Activated CD4-positive, alpha-beta T cell treated with anti-CD3 and anti-CD28 coated beads, Interleukin-2, amount 50 U/mL, for 16 hours (primary cell): ENCODE measurements at places on chromosomes 6 and 20.

- no peak for DNase-seq
Observed at GRCh38 chr6:170085475-170086401, 205.1 kb downstream of the DLL1 start.

DNA sequence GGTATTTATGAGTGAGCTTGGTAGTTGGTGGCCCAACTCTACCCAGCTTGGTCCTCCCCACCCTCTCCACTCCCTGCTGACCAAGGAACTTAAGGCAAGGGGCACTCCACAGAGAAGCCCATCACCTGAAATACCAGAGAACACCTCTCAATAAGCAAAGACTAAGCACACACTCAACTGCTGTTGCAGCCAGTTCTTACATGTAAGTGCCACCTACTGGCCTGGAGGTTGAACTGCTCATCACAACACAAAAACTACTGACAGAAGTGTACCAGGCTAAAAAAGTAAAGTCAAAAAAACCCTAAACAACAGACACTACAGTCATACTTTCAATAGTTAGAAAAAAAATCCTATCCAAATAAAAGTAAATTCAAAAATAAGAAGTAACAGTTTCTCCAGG lies 146.2 kb downstream of the FAM83B start:
- DNase-seq, result peak; percentile 2

GRCh38 chr6:88165844-88166492 lies at the start of gene CNR1:
Gene CNR1, minus strand, starts transcription at chr6:88166347. Its CDS starts 21,073 bp downstream, at chr6:88145274.
- DNase-seq, result no peak

- no peak for DNase-seq
Observed at GRCh38 chr6:38178584-38178886, 359.0 kb downstream of the ZFAND3 start.

DNA sequence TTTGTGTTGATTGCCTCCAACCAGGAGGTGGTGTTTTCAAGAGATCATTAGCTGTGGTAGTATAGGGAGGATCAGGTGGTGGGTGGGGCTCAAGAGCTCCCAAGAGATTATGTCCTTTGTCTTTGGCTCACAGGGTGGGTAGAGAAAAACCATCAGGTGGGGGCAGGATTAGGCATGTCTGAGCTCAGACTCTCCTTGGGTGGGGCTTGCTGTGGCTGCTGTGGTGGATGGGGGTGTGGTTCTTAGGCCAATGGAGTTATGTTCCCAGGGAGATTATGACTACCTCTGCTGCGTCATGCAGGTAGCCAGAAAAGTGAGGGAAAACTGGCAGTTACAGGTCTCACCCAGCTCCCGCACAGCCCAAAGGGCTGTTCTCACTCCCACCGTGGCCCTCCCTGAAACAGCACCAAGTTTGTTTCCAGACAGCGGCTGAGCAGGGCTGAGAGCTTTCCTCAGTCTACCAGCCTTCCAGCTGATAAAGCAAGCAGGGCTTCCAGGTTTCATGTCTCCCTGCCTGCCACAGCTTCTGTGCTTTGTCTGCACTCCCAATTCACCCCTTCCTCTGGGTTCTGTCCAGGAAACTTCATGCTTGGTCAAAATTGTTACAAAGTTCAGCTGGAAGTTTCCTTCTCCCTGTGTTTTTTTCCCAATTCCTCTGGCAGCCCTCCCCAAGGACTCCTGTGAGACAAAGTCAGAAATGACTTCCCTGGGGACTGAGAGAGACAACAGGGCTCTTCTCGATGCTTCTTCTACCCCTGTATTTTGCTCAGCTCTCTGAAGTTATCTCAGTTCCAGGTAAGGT lies 481.1 kb upstream of the MAN1A1 start:
- DNase-seq, result no peak

DNA sequence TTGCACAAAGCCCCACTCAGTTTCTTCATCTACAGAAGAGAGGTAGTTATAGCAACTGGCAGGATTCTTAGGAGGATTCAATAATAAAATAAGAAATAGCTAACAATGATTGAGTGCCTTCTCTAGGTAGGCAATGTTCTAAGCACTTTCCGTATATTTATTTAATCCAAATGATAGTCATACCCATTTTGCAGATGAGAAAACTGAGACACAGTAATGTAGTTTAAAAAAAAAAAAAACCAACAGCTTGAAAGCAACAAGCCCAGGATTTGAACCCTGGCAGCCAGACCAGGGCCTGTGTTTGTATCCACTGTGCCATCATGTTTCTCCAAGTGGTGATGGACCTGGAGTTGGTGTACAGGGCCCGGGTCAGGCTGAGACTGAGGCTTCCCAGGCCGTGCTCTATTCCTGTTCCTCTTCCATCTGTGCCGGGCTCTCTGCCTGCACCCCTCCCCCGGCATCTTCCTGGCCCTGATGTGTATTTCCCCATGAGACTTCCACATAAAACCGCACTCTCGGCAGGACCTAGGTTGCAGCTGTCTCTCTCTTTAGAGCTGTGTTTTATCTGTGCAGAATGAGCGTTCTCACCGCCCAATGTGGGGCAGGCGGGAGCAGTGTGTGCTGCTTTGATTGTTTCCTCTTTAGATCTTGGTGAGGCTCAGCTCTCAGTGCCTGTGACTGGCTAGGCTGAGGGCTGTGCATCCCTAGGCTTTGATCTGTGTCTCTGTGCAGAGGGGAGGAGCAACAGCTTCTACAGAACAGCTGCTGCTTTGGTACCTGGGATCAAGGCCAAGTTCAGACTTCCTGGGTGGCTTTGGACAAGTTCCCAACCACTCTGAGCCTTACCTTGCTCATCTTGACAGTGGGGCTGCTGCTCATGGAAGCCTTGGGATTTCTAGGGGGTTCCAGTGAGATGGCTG lies 49.5 kb downstream of the TOX2 start:
- no peak for DNase-seq

DNA sequence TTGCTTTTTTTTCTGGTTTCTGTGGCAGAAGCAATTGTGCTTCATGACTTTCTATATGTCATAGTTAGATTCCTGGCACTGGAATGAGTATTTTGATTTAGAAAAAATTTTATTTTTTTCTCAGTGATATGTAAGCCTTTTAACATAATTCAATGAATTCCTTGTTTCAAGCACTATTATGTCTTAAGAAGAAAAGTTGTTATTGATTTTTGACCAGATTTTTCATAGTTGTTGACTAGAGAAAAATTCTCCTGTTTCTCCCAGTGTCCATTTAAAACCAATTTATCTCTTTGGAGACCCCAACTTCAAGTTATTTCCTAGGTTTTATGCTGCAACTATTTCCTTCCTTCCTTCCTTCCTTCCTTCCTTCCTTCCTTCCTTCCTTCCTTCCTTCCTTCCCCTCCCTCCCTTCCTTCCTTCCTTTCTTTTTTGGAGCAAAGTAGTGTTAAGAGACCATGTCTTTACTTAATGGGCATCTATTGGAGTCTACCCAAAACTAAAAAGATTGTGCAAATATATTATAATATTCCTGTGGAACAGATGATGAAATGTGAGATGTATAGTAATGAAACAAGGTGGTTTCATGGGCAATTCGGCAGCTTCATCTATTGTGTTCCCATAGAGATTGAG lies 346.9 kb downstream of the RNF144B start:
- no peak for DNase-seq

- no peak for DNase-seq
Observed at GRCh38 chr6:170236131-170236836, 54.6 kb downstream of the DLL1 start.

- peak; percentile 2 for DNase-seq
Observed at GRCh38 chr6:144094731-144095133, 641 bp downstream of the SF3B5 start.

DNA sequence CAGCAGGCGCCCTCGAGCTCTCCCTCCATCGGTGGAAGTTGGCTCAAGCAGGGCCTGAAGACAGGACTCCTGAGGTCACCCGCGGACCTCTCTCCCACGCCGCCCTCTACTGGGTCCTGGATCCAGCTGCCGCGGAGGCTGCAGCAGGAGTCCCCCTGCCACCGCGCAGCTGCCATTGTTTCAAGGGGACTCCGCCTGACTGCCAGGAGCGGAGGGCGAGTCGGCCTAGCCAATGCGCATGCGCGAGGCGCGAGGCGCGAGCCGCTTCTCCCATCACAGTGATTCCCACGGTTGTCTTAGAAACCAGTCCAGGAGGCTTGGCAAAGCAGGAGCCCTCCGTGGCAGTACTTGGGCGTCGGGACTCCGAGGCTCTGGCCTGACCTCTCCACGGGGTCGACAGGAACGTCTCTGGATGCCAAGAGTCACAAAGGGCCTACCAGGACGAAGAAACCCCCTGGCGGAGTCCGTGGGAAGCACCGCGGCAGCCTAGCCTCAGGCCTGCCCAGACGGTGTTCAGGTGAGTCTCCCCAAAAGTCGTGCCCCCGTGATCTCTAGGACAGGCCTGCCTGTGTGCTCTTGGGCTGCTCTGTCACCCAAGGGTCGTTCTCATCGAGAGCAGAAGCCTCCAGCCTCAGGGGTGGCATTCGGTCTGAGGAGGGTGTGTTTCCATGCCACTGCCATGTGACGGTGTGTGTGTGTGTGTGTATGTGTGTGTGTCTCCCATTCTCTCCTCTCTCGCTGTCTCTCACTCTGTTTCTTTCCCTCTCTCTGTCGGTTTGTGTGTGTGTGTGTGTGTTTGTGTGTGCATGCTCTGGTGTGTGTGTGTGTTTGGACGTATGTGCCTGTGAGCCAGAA lies 290.6 kb upstream of the ZNF337 start:
- peak; percentile 35 for DNase-seq

DNA sequence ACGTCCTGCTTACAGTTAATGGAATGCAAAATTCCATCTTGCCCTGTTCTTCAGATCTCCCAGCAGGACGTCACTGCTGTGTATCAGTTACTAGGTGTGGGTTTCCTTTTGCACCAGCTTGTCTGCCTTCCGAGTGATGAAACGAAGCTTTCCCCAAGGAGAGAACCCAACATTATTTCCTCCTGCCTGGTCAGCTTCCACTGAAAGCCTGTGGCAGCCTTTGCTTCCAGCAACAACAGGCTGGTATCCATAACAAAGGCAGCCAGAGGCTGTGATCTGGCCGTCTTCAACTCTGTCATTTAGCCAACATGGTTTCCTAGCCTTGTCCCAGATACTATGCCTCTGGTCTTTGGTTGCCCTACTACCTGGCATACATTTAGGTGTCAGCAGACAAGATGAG lies 78.9 kb upstream of the HEY2 start:
- no peak for DNase-seq

DNA sequence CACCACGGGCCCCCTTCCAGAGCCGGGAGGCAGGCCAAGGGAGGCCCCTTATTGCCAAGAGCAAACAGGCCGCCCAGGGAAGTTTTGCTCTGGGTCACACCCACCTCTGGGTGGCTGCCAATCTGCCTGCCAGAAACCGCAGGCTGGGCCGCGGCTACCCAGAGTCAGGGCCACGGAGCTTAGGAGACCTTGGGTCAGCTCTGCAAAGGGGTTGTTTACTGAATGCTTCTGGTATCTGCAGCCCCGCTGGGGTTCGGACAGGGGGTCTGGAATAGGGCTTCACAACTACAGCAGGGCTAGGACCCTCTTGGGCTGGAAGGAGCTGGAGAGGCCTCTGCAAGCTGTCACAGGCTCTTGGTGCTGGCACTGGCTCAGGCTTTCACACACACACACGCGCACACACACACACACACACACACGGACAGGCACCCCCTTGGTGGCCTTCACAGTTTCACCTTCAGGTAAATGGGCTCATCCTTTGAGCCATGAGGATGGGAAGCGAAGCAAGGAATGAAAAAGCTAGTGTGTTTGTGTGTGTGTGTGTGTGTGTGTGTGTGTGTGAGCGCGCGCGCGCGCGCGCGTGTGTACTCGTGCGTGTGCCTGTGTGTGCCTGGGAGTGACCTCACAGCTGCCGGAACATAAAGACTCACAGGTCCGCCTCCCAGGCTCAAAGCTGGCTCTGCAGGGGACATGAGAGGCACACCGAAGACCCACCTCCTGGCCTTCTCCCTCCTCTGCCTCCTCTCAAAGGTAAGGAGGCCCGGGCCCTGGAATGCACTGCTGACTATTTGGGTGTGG lies at the start of gene CCN5:
Gene CCN5, plus strand, starts transcription at position 669 of the 798 bp plus-strand sequence. Its CDS starts 22 bp downstream, at position 691.
- no peak for DNase-seq

DNA sequence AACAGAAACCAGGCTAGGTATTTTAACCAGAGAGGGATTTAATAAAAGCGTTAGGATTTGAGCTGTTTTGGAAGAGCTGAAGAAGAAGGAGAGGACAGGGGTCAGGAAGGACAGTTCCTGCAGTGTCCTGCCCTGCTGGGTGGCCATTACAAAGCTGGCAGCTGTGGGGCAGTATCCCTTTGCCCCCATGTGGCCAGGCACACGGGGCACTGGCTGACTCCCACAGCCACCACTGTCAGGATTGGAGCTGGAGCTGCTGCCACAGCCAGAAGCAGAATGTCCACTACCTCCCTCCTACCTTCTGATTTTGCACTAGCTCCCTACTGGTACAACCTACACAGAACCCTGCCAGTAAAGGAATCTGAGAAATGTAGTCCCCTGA lies 46.5 kb downstream of the SLC22A3 start:
- no peak for DNase-seq
